Left colon (tissue), 2 donors: ENCODE measurements at places on chromosomes 4 and X.

GRCh38 chr4:83180431-83180968 is 66.0 kb upstream of the PLAC8 start:
- DNase-seq, result no peak

DNA sequence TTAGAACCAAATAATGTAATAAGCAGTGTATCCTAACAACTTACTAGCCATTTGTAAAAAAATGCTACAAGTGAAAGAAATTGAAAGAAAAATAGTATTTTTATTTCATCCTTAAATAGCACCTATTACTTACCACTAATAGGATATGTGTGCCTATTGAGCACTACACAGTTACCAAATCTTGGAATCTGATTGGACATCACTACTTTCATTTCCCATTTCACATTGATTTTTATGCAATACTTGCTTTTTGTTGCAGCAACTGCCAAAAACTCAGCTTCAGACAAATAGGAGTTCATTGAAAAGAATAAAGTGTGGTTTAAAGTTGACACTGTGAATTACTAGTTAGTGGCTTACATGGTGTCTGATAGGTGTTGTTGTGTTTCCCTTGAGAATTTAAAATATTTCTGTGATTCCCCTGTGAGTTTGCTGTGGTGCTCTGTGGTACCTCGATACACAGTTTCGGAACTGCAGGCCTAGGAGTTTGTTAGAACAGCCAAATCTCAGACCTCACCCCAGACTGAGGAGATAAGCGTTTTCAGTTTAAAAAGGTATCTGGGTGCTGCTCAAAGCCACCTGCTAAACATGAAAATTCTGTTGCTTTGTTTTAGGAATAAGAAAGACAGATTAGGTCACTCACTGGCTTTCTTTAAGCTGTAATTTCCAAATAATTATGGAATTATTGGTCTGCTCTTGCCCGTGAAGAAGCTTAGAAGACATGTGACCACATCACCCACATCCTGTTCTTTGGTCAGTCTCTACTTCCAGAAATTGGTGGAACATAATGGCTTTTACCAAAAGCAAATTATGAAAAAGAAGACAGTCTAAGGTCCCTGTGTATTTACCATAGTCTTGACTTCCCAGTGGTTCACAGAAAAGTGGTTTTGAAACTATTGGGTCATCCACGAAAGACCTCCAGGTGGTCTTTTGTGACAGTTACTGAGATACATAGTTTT is 97.8 kb downstream of the SYTL5 start:
- no peak for DNase-seq

GRCh38 chr4:102862747-102863146 is 6.0 kb upstream of the CISD2 start:
- no peak for DNase-seq

DNA sequence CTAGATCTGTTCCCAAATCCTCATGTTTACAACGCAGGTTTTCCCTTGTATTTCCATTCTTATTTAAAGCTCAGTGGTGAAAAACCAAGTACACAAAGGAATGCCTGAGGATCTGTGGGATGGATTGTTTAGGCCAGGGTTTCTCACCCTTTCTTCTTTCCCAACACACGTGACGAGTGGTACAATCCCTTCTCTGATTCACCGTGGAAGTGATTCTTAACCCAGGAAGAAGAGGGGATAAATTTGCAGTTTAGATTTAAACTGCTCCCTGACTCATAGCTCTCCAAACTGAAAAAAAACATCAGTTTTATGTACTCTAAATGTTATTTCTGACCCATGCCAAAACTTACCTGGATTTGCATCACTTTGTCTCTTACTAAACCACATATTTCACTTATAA is 17.0 kb downstream of the PAQR3 start:
- no peak for DNase-seq

- no peak for DNase-seq
These were observed 61.7 kb upstream of the ADGRG2 start for GRCh38 chrX:19183761-19184477.

DNA sequence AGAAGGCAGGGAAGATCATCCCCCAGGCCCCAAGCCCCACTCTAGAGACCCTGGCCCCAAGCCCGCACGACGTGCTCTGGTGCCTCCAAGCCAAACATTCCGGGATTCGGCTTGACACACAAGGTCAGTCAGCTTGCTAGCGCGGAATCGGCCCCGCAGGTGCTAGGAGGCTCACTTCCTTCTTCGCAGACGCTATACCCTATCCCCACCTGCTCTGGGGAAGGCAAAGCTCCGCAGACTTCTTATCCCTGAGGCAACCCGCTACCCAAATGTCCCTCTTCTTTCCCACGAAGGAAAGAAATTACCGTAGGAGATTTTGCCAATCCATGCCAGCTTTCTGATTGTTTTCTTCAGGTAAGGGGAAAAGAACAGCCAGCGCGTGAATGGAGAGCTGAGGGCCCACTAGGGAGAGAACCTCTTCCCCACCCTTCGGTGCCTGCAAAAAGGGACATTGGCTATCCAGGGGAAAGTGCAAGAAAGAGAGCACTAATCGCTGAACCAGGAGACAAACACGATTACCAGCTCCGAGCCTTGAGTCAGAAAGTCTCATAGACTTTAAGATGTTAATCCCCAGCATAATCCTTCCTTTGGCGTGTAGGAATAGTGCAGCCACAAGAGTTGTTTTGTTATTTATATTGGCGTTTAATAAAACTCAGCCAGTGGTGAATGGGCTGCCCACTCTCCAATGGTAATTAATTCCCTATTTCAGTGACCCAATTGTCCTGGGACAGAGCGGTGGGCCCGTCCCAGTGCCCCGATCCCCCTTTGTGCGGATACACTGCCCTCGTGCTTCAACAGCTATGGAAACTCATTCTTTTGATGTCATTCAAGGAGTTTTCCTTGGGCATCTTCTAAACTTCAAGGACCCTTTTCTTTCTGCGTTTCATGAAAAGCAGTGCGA is 5.4 kb upstream of the NEUROG2 start:
- no peak for DNase-seq

DNA sequence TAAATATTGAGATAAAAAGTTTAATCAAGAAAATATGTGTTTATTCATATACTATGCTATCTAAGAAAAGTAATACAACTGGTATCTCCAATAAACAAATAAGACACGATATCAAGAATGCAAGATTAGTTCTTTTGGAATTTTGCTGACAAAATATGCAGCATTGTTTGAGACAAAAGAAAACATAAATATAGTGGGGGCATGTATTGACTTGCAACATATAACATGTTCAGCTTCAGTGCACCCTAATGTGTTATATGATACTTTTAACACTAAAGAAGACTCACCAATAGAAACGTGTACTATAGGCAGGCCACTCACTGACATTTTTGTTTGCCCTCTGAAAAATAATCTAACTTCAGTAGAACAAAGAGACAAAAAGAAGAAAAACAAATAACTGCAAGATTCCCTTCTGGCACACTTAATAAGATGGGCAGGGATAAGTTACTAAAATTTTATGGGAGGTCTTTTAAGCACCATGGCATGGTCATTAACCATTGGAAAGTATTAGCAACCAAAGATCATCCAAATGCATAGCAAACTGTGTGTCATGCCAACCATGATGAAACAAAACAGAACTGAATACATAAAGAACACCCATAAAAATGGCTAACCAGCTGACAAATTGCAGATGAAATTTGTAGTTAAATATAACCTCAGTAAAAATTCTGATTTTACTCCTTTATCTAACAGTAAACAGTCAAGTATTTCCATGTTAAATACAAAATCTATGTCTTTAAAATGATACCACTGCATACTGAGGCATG is 447.9 kb upstream of the FAM241A start:
- DNase-seq, result no peak

DNA sequence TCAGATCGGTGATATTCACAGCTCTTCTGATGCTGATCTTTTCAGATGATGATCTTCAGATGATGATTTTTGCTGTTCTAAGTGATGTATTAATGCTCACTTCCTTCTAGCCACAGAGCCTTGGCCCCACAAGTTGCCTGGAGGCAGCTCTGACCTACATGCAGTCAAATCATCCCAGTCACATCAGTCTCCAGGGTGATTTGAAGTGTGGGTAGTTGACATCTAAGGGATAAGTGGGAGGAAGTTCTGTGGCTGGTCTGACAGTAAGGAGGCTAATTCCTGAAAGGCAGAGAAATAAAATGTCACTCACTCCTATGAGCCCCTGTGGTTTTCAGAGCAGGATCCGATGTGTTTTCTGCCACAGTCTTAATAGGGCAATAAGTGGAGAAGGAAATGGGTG is 79.8 kb upstream of the RPL34 start:
- DNase-seq, result no peak

DNA sequence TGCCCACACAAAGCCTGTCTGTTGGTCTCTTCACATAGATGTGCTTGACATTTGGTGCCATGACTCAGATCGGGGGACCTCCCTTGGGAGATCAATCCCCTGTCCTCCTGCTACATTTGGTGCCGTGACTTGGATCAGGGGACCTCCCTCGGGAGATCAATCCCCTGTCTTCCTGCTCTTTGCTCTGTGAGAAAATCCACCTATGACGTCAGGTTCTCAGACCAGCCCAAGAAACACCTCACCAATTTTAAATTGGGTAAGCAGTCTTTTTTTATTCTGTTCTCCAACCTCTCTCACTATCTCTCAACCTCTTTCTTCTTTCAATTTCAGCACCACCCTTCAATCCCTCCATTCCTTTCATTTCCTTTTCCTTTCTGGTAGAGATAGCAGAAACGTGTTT is 159.6 kb upstream of the AGTR2 start:
- DNase-seq, result no peak

DNA sequence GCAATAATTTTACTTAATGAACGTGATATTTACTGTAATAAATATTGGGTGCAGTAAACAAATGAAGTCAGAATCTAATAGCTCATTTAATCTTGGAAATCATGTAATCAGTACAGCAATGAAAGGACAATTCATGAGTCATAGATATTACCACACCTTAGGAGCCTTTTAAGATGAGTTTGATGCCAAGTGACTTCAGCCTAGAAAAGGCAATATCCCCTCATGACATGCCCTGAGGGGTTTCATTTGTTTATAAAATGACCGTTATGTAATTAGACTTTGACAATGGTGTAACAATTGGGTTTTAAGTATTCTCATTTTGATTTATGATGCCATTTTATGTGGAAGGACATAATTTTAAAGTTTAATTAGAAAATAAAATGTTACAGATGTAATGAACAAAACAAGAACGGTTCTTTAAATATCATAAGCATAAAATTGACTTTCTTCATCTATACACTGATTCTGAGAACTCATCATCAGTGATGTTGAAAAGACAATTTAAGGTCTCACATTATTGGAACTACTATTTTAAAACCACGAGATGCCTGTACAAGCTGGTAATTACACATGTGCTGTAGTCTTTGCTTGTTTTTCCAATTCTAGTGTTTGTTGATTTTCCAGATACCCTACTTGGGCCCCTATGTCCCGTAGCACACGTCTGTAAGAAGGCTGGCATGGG is 5.0 kb downstream of the FGF2 start:
- no peak for DNase-seq

GRCh38 chr4:99754756-99755155 is 61.9 kb upstream of the DAPP1 start:
- DNase-seq, result no peak

- DNase-seq, result no peak
These were observed 139.4 kb upstream of the EMCN start for GRCh38 chr4:100657187-100657586.

- no peak for DNase-seq
These were observed 487.1 kb downstream of the TECRL start for GRCh38 chr4:63922146-63922545.

DNA sequence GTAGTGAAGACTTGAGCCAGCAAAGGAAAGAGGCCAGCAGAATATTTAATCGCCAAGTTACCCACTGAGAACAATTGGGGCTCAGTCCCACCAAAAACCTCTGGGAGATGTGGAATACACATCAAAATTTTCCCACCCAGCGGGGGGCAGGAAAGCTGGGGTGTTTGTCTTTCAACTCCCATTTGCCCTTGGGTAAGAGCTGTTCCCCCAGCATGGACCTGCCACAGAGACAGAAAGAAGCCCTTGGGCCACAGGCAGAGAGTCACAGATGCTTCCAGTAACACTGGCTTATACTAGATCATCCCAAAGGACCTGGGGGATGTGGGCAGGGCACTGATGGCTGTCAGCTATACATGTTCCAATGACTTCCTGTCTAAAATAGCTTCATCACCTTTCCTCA is 18.9 kb upstream of the FBXW7 start:
- DNase-seq, result no peak
